Regular cardiac myocyte (primary cell): ENCODE measurements at places on chromosomes 2 and 18. TPM values are rescaled to one million over a fixed set of nuclear protein-coding genes. Genes with fewer than 3 reads are reported as not detected.

The ANKRD36B gene
- total RNA-seq: 22.8 and 31.3 TPM in 2 replicates

The RAPGEF4 gene
- 0.77 and 9.6 TPM in 2 replicates for total RNA-seq

The DNAJC27 gene
- total RNA-seq: 1.9 and 5.6 TPM in 2 replicates

The COL6A3 gene
- 664 and 1,543 TPM in 2 replicates for total RNA-seq

The SMAD7 gene
- total RNA-seq: 40.1 and 47.9 TPM in 2 replicates

The PID1 gene
- 6.9 and 22.8 TPM in 2 replicates for total RNA-seq

The KCNG3 gene
- not detected in 2 replicates for total RNA-seq

The CCDC141 gene
- total RNA-seq: 0.19 and 0.56 TPM in 2 replicates

The CD8B2 gene
- total RNA-seq: not detected in 2 replicates

The FNDC4 gene
- 21.7 and 24.5 TPM in 2 replicates for total RNA-seq

The FSHR gene
- not detected in 2 replicates for total RNA-seq

The TANC1 gene
- 24.3 and 24.8 TPM in 2 replicates for total RNA-seq

The CERKL gene
- total RNA-seq: under 0.01 TPM in 2 replicates

The IL36A gene
- not detected in 2 replicates for total RNA-seq

The MC4R gene
- under 0.01 TPM in 1 of 2 replicates, not detected in the other for total RNA-seq

The AQP12B gene
- not detected in 2 replicates for total RNA-seq

The KCNJ3 gene
- total RNA-seq: not detected in 2 replicates

The DPP10 gene
- not detected in 2 replicates for total RNA-seq

The HAAO gene
- total RNA-seq: 0.38 and 0.56 TPM in 2 replicates

The LAMA1 gene
- total RNA-seq: 37.4 and 91.6 TPM in 2 replicates

The ARHGEF4 gene
- 0.58 and 4.5 TPM in 2 replicates for total RNA-seq

The PLA2R1 gene
- total RNA-seq: 4.2 and 17.2 TPM in 2 replicates

The GAD1 gene
- under 0.01 and 0.19 TPM in 2 replicates for total RNA-seq

The SLC8A1 gene
- total RNA-seq: 84.4 and 131 TPM in 2 replicates

The SCN2A gene
- 0.77 and 2.0 TPM in 2 replicates for total RNA-seq

The ADI1 gene
- total RNA-seq: 32.4 and 52.7 TPM in 2 replicates

The C2orf72 gene
- 0.38 and 5.1 TPM in 2 replicates for total RNA-seq

The ACMSD gene
- total RNA-seq: 0.28 TPM in 1 of 2 replicates, not detected in the other

The MRPL33 gene
- total RNA-seq: 67.4 and 89.5 TPM in 2 replicates

The C2orf66 gene
- total RNA-seq: under 0.01 TPM in 1 of 2 replicates, not detected in the other

The SEMA4F gene
- total RNA-seq: 8.1 and 12.4 TPM in 2 replicates

The IL18RAP gene
- not detected in 2 replicates for total RNA-seq
